Stimulated activated CD4-positive, alpha-beta T cell treated with anti-CD3 and anti-CD28 coated beads, Interleukin-4, amount 100 ng/mL, for 1 hour (primary cell): ENCODE measurements at places on chromosomes 5 and 9.
A peak's percentile ranks its signal among the peaks of the same experiment; 100 is the strongest.

DNA sequence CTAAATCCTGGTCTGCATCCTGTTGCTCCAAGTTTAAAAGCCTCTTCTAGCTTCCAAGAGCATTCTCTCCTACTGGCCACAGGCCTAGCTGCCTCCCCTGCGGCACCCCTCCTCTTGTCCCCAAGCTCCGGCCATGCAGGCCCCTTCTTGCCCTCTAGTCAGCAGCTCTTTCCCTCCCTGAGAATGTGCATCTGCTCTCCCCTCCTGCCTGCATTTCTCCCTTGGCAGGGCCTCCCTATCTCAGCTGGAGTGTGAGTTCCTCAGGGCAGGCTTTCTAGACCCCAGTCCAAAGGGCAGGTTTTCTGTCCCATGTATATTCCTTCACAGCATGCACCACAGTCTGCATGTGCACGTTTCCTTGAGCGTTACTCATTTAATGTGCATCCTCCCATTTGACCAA lies 24.6 kb upstream of the BARX1 start:
- DNase-seq = no peak

- no peak for DNase-seq
Observed at GRCh38 chr5:127813633-127814587, 110.7 kb downstream of the CCDC192 start.

GRCh38 chr5:117380316-117380715 lies 805.7 kb upstream of the SEMA6A start:
- DNase-seq = no peak

DNA sequence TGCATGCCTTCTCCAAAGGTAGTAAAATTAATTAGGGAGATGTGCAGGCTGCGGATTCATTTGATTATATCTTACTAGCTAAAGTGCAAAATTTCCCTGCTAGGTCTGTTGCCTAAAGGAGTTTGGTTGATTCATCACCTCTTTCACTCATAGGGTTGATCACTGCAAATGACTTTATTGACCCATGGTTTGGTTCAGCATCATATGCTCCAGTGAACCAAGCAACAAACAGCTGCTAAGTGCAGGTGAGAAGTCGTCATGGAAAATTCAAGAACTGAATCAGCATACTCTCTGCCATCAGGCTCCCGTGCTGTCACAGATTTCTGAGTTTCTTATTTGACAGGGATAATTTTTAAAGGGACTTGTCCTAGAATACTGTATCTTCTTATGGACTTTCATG lies 571.8 kb upstream of the CDH18 start:
- no peak for DNase-seq

DNA sequence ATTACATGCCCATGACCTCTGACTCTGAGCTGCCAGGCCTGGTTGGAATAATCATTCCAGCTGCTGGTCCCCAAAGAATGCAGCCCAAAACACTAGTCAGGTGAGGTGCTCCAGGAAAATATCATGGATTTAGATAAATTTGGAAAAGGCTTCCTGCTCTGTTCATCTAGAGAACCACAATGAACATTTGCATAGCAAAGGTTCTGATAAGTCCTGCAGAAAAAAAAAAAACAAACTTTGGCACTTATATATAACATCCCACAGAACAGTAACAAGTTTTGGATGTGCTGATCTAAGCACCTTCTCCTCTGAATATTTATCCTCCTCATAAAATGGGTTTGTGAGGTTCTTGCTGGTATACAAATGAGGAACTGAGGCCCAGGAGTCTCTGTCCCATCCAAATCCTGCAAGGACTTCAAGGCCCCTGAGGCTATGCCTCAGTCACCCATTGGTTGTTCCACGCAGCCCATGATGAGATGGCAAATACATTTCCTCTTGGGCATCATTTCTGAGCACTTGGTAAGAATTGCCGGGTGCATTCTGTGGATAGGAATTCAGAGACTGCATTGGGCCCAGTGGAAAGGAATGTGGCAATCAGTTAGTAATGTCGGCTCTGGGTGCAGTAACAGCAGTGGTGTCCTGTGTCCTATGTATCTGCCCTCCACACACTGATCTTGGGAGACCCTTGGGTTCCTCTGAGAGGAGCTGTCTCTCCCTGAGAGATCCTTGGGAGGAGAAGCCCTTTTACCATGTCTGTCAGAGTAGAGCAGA lies 73.4 kb upstream of the ASS1 start:
- DNase-seq = no peak

GRCh38 chr9:104844710-104845109 lies 80.8 kb downstream of the NIPSNAP3B start:
- no peak for DNase-seq

DNA sequence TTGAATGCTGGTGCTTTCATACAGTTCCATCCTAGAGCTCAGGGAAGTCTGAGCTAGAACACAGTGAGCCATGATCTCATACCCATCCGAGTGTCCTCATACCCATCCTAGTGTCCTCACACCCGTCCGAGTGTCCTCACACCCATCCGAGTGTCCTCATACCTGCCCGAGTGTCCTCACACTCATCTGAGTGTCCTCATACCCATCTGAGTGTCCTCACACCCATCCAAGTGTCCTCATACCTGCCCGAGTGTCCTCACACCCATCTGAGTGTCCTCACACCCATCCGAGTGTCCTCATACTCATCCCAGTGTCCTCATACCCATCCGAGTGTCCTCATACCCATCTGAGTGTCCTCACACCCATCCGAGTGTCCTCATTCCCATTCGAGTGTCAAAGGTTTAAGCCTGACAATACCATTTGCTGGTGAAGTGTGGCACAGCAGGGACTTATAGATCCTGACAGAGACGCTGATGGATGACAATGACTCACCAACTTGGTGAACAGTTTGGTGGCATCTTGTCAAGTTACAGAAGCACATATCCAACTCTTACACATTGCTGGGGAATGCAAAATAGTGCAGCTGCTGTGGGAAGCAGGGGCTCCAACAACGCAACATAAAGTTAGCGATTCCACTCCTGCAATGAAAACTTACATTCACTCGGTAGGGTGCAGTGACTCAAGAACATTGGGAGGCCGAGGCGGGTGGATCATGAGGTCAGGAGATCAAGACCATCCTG lies 77.0 kb upstream of the COL5A1 start:
- DNase-seq = no peak

DNA sequence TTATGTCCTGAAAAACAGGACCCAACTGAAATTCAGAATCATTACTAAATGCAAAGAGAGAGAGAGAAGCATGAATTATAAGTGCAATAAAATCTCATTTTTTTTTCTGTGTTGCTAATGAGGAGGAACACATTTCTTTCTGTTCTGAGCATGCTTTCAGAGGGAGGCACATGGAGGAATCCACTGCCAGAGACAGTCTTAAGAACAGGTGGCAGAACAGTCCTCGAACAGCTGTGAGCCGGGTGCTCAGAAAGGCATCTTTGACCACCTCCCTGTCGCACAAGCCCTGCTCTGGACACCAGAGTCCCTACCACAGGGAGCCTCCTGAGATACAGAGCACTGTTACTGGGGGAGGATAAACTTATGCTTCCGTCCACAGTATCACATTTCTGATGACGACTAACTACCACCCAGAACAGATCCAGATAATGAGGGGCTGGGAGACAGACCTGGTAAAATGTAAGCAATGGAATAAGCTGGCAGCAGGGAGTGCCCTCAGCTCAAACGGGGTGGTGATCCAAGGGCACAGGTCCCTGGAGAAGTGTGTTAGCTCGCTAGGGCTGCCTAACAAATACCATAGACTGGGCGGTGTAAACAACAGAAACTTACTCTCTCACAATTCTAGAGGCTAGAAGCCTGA lies 134.0 kb downstream of the SLC1A3 start:
- DNase-seq = no peak

GRCh38 chr9:34590381-34591247 lies 1.1 kb upstream of the CNTFR start:
- DNase-seq = peak; percentile 12

DNA sequence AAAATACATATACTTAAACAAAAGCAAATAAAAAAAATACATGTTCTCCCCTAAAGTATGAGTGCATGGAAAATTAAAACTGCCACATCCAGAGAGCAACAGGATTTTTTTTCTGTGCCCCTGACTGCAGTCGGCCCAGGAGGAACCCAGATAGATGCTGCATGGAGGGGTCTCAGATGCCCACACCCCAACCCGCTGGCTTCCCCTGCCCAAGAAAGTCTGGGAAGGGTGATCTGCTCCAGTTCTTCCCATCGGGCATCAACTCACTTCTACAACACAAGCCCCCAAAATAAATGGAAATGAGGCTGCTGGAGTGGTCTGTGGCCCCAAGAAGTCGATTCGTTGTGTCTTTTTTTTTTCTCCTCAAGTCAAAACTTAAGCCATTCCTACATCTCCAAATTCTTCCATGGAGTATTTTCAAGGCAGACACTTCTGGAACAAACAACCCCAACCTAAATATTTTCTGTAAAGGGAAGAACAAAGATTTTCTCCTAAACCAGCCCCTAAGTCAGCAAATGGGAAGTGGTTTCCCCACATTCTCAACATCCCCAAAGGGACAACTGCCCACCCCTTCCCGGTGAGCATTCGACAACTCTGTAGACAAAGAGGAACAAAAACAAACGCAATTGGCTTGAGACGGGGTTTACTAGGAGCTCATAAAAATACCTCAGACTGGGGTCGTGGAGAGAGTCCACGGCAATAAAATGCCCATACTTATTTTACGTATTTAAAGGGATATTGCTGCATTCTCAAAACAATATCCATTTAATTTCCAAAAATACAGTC lies 46.7 kb downstream of the ROR2 start:
- DNase-seq = no peak

DNA sequence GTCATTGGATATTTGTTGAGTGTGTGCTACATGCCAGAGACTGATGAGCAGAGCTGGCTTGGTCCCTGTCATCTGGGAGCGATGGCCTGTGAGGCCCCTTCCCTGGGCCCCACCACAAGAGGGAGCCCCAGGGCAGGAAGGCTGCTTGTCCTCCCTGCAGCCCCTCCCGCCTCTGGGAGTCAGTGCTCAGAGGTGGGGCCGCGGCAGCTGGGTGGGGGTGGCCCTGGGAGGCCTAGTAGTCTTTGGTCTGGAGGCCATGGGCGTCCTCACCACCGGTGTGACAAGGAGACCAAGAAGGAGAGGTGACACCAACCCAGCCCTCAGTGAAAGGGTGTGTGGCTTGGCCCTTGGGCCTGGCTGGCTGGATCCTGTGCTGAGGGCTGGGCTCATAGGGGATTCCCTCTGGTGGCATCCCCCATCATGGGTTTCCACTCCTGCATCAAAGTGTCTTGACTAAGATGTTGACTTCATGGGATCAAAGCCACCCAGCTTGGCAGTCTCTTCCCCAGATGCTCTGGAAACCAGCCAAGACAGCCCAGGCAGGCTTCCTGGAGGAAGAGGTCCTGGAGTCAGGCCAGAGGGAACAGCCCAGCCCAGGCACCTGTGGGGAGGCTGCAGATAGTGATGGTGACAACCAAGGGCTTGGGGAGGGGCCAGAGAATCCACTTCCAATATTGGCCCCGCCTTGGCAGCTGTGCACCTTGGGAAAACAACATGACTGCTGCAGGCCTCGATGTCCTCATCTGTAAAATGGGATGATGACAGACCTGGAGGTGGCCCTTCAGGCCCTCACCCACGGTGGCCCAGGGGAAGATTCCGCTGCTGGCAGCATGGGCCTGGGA lies 166.7 kb downstream of the GAPVD1 start:
- peak; percentile 29 for DNase-seq

DNA sequence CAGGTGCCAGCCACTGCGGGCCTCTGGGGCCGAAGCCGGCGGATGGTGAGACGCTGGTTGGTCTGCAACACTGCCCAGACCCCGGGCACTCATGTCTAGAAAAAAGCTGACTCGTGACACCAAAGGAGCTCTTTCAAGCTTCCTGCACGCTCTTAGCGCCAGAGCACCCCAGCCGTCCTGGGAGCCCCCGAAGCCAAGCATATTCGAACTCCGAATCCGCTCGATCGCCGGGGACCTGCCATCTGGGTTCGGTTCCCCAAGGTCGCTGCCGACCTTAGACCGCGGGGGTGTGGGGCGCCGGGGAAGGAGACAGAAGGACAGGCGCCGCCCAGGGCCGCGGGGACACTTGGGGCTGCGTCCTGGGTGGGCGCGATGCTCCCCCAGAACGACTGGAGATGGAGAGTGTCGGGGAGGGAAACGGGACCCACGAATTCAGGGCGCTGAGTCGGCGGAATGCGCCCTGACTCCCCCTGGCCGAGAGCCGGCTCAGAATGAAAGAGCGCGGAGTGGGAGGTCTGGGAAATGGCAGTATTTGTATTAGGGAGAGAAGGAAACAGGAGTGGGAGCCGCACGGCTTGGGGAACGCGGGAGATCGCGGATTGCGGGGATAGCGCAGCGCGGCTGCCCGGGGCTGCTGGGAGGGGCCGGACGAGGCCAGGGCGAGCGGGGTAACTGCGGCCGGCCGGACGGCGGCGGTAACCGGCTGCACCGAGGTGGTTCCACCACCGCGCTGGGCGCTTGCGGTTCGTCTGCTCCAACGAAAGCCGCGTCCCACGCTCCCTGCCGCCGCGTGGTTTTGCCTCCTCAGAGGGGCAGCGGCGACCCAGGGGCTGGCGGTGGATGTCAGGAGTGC lies 20.1 kb upstream of the MARCHF6 start:
- peak; percentile 10 for DNase-seq

DNA sequence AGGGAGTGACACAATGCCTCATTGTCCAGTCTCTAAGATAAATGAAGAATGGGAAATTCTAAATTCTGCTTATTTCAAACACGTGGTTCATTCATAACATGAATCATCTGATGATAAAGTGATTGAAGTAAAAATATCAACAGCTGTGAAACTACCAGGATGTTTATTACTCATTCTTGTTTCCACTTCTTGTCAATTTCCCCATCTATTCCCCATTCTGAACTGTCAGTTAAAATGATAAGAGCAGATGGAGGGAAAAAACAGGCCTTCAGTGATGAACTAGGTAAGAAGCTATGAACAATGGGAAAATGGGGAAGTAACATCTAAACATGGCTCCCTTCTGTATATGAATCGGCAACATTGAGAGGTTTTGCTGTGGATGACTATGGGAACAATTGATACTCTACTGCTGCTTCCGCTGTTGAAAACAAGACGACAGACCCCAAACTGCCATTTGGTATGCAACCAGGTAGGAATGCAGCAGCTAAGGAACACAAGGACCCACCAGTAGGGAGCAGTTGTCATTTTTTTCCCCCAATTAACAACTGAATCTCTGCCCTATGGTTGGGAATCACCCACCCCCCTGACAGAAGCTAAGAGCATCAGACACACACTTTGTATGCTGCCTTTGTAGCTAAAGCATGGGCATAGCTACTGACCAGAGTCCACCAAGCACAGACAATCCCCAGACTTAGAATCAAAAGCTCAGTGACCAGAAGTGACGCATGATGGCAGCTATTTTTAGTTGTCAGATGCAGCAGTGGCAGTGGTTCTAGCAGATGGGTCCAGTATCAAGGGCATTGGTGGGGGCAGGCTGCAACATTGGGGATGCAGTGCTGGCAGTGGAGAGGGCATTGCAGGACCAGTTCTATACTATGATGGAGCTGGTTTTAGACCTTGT lies 52.9 kb upstream of the ZNF366 start:
- no peak for DNase-seq

GRCh38 chr5:103525361-103525760 lies 37.2 kb downstream of the NUDT12 start:
- DNase-seq = no peak

- DNase-seq = peak; percentile 30
Observed at GRCh38 chr9:114155995-114156656, 789 bp downstream of the COL27A1 start.
